ENCODE measurements at places on chromosomes 4 and X.

GRCh38 chrX:48573690-48574269 is 504 bp upstream of the RBM3 start:
- peak; percentile 7 for DNase-seq

DNA sequence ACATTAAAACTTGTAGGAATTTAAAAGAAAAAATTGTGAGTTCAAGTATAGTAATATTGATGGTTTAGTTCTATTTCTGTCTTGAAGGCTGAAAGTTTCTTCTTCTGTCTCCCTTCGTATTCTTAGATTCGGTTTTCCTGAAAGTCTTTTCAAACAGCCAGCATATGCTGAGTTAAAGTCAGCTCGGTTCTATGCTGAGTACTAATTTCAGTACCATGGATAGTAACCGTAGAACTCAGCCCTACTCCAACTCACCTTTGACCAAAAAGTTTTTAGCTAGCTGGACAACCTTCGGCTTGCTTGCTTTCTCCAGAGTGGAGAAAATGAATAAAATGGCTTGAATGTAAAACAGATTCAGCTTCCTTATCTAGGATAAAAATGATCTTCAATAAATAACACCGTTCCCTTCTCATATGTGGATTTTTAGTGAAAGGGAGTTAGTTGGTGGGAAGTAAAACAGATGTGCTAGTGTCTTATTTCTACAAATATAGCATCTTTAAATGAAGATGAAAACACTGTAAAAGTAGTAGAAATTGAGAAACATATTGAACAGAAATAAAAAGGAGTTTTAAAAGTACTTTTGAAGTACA is 5.2 kb downstream of the POU4F2 start:
- no peak for DNase-seq

DNA sequence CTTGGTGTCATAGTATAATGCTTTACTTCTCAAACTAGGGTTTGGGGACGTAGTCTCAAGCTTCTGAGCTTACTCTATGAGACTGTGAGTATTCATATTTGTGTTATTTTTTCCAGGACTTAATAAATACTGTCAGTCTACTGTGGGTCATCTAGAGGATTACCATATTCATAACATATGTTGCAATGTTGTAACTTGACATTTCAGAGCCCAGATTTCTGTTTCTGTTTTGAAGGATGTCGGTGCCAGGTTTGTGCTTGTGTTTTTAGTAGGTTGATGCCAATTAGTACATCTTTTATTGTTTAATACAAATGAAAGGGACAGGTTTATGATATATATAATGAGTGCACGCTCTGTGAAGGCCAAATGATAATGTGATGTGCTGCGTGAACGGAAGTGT is 69.6 kb downstream of the SPANXN4 start:
- no peak for DNase-seq

DNA sequence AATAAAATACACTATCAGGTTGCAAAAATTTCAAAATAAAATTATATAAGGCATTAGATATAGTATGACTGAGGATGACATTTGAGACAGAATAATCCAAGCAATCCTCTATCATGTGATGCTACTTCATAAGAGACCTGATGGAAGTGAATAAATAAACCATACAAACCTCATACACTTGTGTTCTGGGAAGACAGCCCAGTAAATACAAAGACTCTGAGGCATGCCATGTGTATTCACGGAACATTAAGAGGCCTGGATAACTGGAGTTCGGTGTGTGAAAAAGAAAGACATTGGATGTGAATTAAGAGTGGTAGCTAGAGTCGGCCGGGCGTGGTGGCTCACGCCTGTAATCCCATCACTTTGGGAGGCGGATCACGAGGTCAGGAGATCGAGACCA is 364.2 kb downstream of the ADAM29 start:
- no peak for DNase-seq

Data from stimulated activated CD4-positive, alpha-beta T cell treated with anti-CD3 and anti-CD28 coated beads, Interleukin-12 subunit alpha, Interleukin-12 subunit beta, amount 100 ng/mL, for 48 hours (primary cell).